Neural progenitor cell (in vitro differentiated cells): ENCODE measurements at places on chromosomes 7 and 10.
A peak's percentile ranks its signal among the peaks of the same experiment; 100 is the strongest.

GRCh38 chr10:102674566-102674965 is 30.3 kb downstream of the TRIM8 start:
- peak; percentile 55 for DNase-seq

- DNase-seq: no peak
Observed at GRCh38 chr10:53140506-53140905, 367.9 kb upstream of the MBL2 start.

DNA sequence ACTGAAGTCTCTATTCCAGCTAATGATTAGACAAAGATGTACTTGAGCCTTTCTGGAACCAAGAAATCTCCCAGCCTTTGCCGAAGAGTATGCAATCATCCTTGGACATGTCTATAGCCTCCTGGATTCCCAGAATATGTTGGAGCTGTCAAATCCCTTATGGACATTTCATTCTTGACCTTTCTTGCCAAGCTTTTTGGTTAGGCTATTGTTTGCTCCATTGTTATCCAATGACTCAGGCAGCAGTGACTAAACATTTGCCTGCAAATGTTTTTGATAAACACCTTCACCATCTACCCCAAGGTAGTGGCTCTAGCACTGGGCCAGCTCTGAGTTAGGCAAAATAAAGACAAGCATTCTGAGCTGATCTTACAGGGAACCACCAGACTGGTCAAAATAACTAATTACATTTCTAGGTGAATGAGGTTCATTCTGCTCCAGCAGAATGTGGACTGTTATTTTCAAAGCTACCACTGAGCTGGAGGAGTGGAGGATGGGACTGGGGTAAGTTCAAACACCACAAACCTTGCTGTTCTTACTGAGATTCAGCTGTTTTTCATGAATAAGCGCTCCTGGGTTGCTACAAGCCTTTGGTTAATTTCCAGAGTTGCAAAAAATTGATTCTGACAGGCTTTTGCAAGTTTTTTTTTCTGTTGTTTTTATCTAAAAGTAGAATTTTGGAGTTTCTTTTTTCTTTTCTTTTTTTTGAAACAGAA is 81.0 kb downstream of the TMEM270 start:
- no peak for DNase-seq

DNA sequence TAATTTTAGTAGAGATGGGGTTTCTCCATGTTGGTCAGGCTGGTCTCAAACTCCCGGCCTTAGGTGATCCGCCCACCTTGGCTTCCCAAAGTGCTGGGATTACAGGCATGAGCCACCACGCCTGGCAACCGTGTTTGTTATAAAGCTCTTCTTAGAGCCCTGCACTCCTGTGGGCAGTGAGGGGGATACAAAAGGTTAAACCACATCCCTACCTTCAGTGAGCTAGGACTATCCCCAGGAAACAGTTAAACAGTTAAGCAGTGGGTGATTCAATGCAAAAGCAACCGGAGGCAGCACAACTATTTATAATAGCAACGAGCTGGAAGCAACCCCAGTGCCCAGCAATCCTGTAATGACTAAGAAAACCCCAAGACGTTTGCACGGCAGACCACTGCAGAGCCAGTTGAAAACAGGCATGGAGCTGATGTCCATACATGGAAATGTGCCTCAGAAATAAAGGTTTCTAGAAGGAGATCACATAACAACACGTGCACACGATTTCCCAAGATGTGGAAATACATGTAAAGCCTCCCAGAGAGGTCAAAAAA is 107.2 kb upstream of the LYZL2 start:
- no peak for DNase-seq

- peak; percentile 84 for DNase-seq
Observed at GRCh38 chr7:48875045-48875916, 49.1 kb upstream of the CDC14C start.

DNA sequence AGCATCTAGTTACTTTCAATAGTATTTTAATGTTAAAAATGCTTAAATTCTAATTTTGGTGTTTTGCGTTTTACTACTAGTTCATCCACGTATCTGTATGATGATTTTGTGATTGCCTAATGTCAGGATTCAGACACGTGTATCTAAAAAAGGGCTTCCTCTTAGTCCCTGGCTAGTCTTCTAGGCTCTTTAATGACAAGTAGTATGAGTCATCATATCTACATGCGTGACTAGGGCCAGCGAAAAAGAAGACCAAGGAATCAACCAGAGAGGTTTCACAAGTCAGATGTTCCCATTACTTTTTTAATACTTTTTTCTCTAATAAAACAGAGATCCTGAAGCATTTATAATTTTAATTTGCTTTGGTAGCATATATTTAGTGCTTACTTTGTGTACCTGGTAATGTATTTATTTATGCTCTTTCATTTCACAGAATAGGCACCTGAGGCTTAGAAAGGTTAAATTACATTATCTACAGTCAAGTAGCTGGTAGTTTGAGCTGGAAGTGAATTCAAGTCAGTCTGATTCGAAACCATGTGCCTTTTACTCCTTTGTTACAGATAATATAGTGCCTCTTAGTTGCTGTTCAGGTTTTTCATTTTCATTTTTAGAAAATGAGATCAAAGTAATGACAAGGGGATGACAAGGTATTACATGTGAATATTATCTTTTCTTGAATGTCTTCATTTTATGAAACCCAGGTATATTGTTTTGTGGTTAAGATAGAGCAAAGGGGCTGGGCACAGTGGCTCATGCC is 140.3 kb downstream of the FOXP2 start:
- no peak for DNase-seq

GRCh38 chr10:17580885-17581284 is 36.3 kb downstream of the HACD1 start:
- DNase-seq: no peak

DNA sequence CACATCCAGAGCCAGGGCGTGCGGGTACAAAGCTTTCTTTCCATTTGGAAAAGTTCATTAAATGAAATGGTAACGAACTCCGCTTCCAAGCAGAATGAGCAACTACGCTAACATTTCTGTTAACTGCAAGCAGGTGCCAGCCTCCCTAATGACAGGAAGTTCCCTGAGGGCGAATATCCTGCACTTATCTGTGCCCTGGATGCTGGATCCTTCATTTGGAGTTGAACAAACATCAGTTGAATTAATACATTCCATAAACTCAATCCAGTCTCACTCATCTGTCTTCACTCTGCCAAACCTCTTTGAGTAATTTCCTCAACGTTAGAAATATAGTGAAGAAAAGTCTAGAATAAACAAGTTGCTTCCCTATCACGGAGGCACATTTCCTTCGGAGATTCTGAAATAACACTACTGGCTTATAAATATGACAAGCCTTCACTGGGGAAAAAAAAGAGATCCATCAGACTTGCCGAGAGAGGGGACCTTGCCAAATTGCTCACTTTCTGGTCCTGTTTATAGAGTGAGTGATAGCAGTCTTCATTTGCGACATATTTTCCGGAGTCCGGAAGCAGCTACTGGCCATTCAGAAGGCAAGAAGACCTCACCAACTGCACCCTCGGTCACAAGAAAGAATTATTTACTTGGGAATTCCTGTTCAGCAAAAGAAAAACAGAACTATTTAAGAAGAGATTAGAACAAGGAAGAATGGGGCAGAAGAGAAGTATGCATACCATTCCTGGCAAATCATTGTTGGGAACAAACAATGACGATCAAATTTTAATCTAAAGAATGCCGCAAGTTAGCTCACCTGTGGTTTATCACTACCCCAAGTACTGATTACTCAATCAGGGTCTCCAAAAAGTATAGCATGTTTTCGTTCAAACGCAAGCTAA is 196.4 kb downstream of the FAM107B start:
- DNase-seq: no peak

DNA sequence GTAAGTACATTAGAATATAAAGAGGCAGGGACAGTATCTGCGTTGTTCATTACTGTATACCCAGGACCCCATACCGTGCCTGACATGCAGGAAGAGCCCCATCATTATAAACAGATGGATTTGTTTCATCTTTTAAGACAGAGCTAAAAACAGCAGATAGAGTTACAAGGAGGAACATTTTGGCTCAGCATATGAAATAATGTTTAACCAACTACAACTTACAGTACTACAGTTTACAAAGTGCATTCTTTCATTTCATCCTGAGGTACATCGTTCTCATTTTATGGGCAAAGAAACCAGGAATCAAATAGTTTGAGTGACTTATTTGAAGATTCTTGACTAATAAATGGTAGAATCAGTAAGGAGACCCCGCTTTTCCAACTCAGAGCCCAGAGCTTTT is 38.1 kb upstream of the AGBL3 start:
- no peak for DNase-seq

- no peak for DNase-seq
Observed at GRCh38 chr7:146355216-146355615, 238.6 kb downstream of the CNTNAP2 start.

DNA sequence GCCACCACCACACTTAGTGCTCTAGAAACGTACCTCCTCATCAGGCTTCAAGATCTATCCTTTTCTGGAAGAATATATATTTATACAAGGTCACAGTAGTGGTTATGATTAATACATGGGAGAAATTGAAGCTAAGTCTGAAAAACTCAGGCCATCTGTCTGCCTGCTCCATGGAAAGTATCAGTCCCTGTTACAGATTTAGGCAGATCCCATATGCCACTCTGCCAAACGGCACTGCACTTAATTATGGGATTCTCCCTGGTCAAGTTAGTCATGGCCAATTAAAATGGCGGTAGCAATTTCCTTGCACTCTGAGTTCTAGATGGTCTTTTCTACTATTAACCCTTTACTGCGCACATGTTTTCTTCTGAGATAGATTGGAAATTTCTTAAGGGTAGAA is 740.0 kb downstream of the SUGCT start:
- no peak for DNase-seq

GRCh38 chr10:70587045-70587658 is 15.4 kb downstream of the PRF1 start:
- DNase-seq: no peak

GRCh38 chr10:128173386-128173785 is 47.2 kb upstream of the MKI67 start:
- no peak for DNase-seq

DNA sequence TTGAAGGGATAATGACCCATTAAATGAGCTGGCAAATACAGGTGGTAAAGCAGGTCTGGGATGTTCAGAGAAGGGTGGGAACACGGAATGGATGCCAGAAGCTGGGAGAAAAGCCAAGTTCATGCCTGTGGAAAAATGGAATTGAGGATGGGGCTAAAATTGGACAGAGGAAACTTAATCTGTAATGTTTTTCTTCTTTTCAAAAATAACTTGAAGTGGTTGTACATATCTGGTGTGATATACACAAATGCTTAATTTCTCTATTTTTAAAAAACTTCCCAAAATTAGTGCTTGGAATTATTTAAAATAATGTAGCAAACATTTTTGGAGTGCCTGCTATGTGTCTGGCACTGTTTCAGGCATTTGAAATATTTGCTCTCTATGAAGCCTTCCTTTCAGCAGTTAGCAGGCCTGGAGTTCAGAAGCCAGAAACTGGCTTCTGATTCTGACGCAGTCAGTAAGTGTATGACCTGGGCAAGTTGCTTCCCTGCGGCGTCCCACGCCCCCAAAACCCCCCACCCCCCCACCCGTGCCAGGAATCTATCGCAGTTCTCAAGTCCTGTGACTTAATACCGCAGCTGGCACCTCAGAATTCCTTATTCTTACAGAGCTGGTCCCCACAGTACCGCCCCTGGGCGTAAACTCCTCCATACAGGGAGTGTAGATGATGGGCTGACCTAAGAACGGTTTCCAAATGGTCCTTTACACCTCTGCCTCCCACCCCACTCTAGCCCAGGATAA is 828 bp upstream of the MALSU1 start:
- DNase-seq: no peak

- DNase-seq: no peak
Observed at GRCh38 chr7:40315277-40315676, 180.5 kb downstream of the SUGCT start.

DNA sequence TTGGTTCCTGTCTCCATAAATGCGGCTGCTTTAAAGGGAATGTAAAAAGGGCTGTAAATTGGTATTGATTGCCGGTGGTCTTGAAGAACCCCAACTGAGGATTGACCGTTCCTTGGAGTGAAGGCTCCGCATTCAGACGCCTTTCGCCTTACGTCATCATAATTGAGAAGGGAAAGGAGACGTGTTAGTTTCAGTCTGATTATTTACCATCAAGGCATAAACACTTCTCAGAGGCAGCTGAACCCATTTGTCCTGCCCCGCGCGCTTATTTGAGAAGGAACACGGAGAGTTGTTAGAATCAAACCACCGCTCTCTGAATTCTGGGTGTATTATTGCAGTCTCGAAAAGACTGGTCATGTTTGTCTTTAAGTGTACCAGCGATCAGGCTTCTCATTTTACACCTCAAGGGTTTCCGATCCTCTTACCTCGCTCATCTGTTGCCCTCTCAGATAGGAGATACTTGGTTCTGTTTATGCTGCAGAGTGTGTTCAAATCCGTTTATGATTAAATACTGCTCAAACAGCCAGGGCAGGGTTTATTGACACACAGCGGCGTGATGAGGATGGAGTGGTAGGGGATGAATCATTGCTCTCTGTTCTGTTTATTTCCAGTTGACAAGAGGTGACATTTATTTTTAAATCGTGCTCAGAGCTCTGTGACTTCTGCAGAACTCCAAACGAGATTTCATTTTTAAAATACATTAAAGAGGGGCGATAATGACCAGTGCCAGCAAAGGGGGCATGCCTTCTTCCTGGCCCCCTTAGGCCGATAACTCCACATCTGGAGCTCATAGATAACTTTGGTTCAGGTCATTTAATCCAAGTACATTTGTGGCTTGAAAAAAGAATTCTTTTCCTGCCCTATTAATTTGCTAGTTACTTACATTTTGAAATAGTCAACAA is 30.4 kb downstream of the FOXK1 start:
- no peak for DNase-seq

GRCh38 chr7:155998328-155998691 is 186.0 kb upstream of the SHH start:
- no peak for DNase-seq

GRCh38 chr10:21372651-21373410 is 152.7 kb downstream of the SKIDA1 start:
- no peak for DNase-seq

GRCh38 chr10:101817337-101818118 is 716 bp downstream of the OGA start:
- peak; percentile 74 for DNase-seq

- DNase-seq: no peak
Observed at GRCh38 chr7:40493609-40494051, 358.8 kb downstream of the SUGCT start.
